H1 (cell line): ENCODE measurements at places on chromosomes 6 and 20. TPM values are rescaled to one million over a fixed set of nuclear protein-coding genes. Genes with fewer than 3 reads are reported as not detected.

The FAM184A gene
- total RNA-seq = 11.3 and 12.1 TPM in 2 replicates

The SIGLEC1 gene
- total RNA-seq = not detected in 2 replicates

The ENPP1 gene
- 32.5 and 39.1 TPM in 2 replicates for total RNA-seq

The CD24 gene
- 2,258 and 2,327 TPM in 2 replicates for total RNA-seq

The BPIFB4 gene
- not detected in 2 replicates for total RNA-seq

The GHRH gene
- not detected in 2 replicates for total RNA-seq

The RNF146 gene
- 28.8 and 30.8 TPM in 2 replicates for total RNA-seq

The TSBP1 gene
- total RNA-seq = not detected in 2 replicates

The RFX6 gene
- not detected in 2 replicates for total RNA-seq

The RBM24 gene
- 0.38 and 0.52 TPM in 2 replicates for total RNA-seq

The WFDC2 gene
- 77.9 and 86.0 TPM in 2 replicates for total RNA-seq

The MYL9 gene
- 193 TPM in 2 replicates for total RNA-seq
